ENCODE measurements at places on chromosomes 12 and 14. TPM values are rescaled to one million over a fixed set of nuclear protein-coding genes. Genes with fewer than 3 reads are reported as not detected.

Gene GALNT9
- total RNA-seq: not detected

Gene TAS2R10
- 0.26 TPM for total RNA-seq

Gene FSCB
- total RNA-seq: not detected

GRCh38 chr12:54199917-54200316 is 11.1 kb upstream of the SMUG1 start:
- no peak for DNase-seq

DNA sequence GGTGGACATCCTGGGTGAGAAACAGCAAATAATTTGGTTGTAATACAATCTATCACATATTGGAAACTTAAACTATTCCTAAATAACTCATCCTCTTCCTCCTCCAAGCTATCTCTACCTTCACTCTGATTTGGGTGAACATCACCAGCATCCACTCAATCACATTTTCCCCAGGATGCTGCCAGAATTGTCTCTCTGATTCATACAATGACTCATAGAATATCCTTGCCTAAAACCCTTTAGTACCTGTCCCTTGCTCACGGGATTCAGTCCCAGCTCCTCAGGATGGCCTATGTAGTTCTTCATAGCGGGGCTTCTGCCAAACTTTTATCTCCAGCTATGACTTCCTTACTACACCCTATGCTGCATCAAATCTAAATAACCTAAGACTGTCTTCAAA is 146.8 kb downstream of the EMP1 start:
- DNase-seq: no peak

Gene MUCL1
- 0.84 TPM for total RNA-seq

GRCh38 chr12:124040291-124040690 is 67.3 kb downstream of the ZNF664 start:
- no peak for DNase-seq

DNA sequence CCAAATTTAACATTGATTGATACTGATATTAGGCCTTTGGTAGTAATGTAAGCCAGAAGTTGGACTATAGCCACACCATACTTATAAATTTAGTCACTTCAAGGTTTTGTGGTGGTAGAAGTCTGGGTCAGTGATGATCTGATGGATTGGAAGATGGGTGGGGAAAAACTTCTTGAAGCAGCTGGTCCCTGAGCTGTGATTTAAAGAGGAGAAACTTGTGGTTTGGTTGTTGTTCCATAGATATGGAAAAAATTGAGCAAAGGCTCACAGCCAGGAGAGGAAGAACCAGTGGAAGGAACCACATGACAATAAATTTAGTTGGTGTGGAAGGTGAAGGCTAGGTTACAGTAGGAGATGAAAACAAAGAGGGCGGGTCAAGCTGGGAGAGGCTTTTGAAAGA is 26.1 kb downstream of the PTHLH start:
- DNase-seq: no peak

DNA sequence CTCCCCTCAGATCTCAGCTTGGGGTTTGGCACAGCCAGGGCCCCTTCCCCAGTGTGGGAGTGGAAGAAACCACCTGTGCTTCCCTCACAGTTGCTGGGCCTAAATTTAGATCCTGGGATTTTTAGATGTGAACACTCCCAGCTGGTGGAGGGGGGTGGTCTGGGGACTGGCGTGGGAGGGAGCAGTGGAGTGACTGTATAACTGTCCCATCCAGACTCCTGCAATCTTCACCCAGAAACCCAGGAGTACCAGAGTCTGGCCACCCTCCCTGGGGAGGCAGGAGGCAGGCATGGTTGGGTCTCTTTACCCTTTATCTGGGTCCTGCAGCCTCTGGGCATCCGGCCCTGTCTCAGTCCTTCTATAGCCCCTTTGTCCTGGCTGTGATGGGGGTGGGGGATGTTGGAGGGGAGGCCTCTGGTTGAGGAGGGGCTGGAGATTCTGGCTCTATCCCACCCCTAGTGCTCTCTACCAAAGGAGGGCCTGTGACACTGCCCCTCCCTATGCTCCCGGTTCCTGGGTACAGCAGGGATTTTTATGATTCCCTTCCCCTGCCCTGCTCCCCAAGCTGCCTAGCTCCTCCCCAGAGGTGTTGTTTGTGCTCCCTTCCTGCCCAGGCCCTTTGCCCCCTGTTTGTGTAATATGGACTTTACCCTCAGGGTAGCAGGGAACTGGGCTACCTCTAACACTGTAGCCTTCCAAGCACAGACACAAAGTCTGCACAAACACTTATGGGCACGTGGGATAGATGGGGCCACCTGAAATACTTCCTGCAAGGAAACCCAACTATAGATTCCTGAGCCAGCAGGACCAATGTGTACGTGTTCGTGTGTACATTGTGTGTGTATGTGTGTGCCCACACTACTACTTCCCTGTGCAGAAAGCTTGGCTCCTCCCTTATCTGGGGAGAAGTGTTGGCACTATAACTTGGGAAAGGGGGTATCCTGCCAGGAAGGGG is 1.7 kb downstream of the ERBB3 start:
- no peak for DNase-seq

Gene KRT3
- total RNA-seq: 0.14 TPM

Gene RAPGEF3
- total RNA-seq: 4.5 TPM

- no peak for DNase-seq
These were observed 179.2 kb upstream of the PDE3A start for GRCh38 chr12:20188930-20189653.

Gene NTF3
- not detected for total RNA-seq

Gene CLEC6A
- total RNA-seq: not detected

Gene HECTD4
- total RNA-seq: 33.6 TPM
